ENCODE measurements at places on chromosomes 2 and 18. TPM values are rescaled to one million over a fixed set of nuclear protein-coding genes. Genes with fewer than 3 reads are reported as not detected.

The SP3 gene
- 147 TPM for total RNA-seq

The TEX44 gene
- total RNA-seq: not detected

The REG3G gene
- total RNA-seq: not detected

The PIEZO2 gene
- total RNA-seq: 26.4 TPM

The AQP12B gene
- not detected for total RNA-seq

The ARHGEF33 gene
- 4.0 TPM for total RNA-seq

All from tibial nerve (tissue), 4 donors.